ENCODE measurements at places on chromosomes 6 and 20.

DNA sequence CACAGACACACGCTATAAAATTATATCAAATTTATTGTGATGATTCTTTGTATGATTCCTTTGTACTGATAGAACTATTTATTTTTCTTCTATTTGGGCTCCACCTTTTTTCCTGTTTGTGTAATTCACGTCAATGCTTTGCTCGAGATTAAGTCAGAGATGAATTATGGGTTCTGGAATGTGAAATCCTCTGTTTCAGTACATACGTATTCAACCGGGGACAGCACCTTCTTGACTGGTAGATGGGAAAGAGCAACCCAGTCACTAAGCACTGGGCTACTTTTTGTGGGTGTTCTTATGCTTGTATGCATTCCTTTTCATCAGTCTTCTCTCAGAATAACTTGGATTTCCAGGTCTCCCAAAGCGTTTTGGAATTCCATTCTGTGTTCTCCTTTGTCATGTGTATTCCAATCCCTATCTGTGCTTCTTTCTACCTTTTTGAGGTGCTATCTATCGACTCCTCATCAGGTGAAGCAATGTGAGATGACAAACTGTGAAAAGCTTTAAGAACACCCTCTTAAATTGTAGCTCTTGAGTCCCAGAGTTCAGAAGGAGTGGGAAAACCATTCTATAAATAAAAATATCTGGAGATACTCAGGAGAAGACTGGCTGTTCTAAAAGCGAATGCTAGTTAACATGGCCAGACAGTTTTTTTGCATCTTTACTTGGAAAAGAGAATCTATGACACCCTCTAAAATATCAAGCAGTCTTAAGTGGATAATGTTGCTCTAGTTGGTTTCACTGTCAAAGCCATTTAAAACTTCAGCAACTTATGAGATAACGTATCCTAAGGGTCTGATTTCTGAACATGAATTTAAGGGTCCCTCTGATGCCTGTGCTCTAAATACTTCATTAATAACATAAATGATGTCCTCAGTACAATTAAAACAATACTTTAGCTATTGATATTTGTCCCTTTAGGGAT is 197.7 kb upstream of the PREP start:
- DNase-seq: no peak

DNA sequence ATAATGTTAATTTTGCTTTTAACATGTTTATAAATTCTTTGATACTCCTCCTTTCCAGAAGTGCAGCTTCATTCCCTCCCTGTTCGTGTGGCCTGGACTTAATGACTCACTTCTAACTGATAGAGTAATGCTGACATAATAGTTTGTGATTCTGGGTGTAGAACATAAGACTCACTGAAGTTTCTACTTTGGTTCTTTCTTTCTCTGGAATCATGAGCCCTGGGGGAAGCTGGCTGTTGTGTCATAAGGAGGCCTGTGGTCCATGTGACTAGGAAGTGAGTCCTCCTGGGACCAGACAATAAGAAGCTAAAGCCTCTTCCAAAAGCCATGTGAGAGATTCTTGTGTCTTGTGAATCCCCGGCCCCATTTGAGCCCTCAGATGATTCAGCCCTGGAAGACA is 30.5 kb upstream of the HLA-G start:
- DNase-seq: no peak

- DNase-seq: no peak
These were observed 823.6 kb upstream of the ADGRB3 start for GRCh38 chr6:67811239-67812037.

DNA sequence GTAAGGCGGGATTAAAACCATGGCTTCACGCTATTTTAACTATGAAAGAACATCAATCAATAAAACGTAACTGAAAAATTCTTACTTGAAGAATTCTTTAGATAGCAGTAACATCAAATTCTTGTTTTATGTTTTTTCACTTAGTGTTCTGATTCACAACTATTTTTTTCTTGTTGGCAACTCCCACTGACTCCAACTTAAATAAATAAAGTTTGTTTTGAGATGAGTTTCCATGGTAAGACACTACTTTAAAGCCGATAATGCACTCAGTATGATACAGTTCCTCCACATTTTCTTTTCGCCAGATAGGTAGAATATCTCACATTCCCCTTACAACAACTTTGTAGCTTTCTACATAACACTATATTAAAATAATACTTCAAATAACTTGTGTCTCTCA is 33.1 kb upstream of the CNKSR3 start:
- DNase-seq: no peak

DNA sequence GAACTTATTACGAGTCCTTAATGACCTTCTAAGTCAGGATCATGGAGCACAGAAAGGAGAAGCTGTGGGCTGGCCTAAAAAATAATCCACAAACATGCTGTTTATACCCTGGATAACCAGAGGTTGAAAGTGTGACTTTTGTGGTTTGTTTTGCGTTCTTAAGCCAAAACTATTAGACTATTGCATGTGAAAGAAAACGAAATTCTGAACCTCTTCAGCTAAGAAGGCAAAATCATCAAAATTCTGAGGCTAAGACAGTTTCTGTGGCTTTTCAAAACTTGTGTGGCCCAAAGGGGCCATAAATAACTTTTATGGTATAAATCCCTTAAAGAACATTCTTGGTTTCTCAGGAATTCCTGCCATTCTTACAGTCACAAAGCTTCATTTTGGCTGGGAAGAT is 251.0 kb downstream of the UST start:
- no peak for DNase-seq

- no peak for DNase-seq
These were observed 77.3 kb downstream of the SLC22A23 start for GRCh38 chr6:3379482-3380060.

- no peak for DNase-seq
These were observed 104.4 kb downstream of the NCR2 start for GRCh38 chr6:41439524-41440418.

- DNase-seq: no peak
These were observed 286.6 kb downstream of the TENT5A start for GRCh38 chr6:81465859-81466258.

DNA sequence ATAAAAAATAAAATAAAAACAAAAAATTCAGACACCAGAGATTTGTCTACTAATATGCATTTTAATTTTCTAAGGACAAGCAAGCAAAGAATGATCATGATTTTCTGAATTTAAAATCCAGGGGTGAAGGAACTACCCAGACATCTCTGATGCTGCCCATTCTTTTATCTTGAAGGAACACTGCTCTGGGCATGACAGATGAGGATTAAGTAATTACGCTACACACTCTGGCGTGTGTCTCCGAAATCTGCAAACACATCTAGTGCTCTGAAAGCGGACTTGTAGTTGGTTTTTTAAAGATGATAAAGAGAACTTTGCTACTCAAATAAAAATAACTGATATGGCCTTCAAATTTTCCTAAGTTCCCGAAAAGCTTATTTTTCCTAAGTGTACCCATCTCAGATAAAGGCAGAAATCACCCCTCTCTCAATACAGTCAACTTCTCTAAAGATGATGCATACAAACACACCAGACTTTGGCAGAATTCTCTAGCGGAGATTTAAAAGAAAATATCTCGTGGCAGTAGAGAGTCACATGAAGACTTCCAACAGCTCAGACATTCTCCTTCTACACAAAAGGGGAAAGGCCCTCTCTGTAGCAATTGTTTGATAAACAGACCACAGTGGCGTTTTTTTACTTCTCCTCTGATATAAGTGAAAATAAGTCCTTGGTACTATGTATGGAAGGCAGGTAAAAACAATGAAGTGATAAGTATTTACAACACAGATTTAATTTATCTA is 133.8 kb downstream of the BACH2 start:
- DNase-seq: no peak

GRCh38 chr6:131867744-131868143 is 59.9 kb downstream of the ENPP1 start:
- no peak for DNase-seq

GRCh38 chr6:158848490-158848895 is 29.3 kb upstream of the EZR start:
- DNase-seq: no peak

- DNase-seq: no peak
These were observed 54.1 kb downstream of the CCN2 start for GRCh38 chr6:131897050-131897435.

DNA sequence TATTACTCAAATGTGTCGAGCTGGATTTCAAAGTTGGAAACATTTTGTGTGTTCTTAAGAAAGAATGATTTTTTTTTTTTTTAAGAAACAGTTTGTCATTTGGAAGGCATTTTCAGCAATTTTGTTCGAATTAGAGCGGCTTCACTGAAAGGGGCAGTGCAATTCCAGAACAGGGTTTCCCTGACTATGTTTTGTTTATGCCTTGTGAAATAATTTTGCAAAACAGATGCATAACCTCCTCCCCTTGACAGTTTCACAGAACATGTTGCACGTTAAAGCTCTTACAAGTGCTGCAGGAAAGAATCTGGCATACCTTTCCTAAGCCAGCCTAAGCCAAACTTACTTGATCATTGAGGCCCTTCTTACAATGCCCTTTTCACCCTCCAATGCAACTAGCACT is 216.0 kb upstream of the SSTR4 start:
- DNase-seq: no peak

GRCh38 chr6:84356907-84357306 is 129.5 kb upstream of the CEP162 start:
- no peak for DNase-seq

- no peak for DNase-seq
These were observed 3.3 kb upstream of the OXT start for GRCh38 chr20:3068075-3068474.

DNA sequence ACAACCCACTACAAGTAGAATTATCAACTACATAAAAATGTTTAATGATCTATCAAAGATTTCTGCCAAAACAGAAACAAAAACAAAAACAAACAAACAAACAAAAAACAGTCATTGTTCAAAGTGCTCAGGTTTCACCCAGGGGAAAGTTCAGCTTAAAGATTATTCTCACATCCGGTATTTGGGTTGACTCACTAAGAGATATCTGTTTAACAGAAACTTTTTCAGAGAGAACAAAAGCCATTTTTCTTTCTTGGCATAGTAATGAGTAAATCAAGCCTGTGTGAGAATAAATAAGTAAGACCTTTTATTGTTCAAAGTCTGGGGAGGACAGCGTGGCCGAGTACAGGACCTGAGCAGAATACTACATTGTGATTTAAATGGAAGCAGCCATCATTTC is 143.6 kb downstream of the RCAN2 start:
- no peak for DNase-seq

DNA sequence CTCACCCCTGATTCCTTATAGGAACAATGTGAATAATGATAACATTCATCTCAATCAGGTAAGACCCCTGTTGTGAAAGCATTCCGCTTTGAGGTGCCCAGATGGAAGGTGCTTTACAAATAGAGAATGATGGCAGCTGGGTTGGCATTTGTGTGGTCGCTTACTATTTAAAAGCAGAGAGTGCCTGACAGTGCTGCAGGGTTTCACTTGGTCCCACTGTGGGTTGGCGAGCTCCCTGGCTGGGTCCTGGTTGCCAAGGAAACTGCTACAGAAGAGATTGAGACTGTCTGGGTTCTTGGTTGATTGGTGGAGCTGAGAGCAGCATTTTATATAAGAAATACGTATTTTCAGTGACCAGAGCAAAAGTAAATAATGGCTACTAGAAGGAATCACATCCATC is 207.2 kb upstream of the KCNQ5 start:
- DNase-seq: no peak

DNA sequence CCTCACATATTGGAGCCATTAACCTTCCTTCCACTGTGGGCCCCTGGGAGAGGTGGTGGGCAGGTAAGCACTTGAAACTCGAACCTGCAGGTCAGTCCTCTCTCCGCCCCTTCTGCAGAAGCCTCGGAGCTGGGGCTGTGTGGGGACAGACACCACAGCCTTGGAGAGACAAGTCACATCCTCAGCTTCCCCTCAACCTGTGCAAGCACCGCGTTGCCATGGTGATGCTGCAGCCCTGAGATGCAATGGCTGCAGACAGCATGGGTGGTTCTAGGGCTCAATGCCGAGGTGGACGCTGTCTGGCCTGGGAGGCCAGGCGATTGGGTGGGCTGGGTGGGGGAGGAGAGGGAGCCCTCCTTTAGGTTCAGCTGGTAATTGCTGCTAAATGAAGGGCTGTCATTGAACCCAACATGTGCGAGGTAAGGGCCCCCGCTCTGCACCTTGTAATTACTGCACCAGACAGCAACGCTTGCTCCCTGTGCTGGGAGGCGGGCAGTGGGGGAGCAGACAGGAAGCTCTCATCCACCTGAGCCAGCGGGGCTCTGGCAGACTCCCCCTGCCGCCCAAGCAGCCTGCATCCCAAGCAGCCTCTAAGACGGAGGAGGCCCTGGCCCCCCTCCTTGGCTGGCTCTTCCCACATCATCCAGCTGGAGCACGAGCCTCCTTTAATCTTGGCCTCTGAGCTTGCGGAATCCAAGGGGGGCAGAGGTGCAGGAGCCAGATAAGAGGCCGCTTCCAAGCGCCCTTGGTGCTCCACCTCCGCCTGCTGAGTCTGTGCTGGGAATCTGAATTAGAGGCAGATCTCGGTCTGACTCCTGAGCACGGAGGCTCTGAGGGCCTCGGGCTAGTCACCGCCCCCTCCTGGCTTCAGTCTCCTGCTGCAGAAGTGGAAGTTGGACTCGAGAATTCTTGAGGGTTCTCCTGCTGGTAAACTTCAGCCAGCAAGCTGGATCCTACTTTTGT is 39.8 kb upstream of the CDH22 start:
- DNase-seq: no peak

GRCh38 chr20:14877301-14878028 is 540.1 kb upstream of the FLRT3 start:
- DNase-seq: no peak

DNA sequence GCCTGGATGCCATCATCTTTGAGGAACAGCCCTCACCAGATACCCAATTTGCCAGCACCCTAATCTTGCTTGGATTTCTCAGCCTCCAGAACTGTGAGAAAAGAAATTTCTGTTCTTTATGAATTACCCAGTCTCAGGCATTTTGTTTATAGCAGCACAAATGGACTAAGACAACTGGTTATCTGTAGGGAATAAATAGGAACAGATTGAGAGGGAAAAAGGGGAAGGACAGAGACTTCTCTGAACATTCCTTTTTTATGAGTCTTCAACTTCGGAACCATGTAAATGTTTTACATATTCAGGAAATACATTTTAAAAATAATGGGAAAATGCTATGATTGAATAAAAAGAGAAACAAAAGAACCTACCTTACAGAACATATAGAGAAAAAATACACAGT is 20.9 kb downstream of the KCTD20 start:
- no peak for DNase-seq

DNA sequence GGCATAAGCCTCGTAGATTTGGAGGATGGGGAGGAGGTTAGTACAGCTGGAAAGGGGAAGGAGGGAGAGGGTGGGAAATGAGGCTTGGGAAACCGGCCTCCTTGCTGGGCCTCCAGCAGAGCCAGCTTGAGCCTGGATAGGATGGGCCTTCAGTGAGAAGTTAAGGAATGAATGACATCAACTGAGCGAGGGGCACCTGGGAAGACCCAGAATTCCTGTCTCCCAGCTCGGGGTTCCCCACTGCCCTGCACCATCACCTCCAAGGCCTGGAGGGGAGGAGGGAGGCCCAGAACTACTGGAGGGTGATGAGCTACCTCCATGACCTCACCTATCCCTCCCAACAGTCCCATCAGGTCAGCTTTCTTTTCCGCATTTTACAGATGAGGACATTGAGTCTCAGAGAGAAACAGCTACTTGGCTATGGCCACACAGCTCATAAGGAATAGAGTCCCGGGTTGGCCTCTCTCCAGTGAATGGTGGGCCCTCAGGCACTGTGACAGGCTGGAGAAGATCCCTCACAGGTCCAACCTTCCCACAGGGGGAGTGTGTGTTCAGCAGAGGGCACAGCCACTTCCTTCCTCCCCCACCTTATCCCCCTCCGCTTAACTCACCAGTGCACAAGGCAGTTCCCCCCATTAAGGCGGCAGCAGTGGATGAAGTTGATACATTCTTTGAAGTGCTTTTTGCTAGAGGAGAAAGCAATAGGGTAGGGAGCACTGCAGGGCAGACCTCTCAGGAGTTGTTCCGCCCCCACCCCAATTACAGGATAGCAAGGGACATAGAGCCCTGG is 6.8 kb downstream of the DUSP15 start:
- DNase-seq: no peak
